ENCODE measurements at places on chromosomes 7 and 10.

GRCh38 chr7:27526611-27527347, 135.9 kb downstream of the HIBADH start:
- no peak for DNase-seq

DNA sequence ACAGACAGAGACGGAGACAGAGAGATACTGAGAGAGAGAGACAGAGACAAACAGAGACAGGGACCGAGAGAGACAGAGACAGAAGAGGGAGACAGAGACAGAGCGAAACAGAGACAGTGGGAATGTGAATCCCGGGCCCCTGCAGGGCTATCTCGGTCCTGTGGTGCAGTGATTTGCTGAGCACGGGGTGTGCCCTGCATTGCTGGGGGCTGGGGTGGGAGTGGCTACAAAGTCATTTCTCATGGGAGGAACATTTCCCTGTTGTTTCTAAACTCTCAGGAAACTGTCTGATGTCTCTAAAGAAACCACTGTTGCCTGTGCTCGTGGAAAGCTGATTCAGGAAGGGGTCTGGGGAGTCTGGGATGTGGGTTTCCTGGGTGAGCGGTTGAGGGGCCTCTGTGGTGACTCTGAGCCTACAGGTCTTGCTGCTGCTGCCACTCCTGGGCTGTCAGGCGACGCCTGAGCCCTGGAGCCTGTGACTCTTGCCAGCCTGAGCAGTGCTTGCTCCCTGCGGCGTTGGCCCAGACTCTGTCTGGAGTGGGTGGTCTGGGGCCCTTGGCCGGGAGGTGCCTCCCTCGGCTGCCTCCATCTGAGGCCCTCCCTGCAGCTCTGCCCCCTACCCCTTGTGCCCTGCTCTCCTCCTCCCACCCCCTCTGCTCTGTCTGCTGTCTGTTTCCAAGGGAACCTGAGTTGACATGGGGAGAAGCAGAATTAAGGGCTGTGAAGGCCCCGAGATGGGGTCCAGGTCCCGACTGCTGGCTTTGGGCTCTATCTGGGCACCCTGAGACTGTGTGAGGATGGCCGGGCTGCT, 292.0 kb downstream of the WDR37 start:
- DNase-seq: no peak

GRCh38 chr10:48496831-48497779, 107.8 kb downstream of the ARHGAP22 start:
- DNase-seq: no peak

- DNase-seq: no peak
Observed at GRCh38 chr7:28986028-28986764, 28.1 kb upstream of the TRIL start.
